NCI-H2171 treated with DMSO at 0.1 percent for 48 hours (cell line): ENCODE measurements at places on chromosomes 5 and 9.

DNA sequence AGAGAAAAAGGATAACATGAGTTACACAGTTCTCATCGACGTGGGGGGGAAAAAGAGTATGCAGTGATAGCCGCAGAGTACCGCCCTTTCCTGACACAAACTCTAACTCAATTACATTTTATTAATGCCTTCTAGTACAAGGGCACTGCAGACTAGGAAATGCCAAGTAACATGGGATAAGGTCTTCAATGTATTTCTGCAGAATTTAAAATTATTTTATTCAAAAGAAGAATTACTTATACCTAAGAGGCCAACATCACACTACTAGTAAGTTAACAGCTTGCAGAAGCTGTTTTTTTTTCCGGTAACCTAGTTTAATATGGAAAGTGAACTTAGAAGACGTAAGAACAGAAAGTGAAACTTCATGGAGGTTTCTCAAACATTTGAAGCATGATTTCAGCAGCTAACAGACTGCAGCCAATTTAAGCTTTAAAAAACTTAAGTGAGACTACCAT, 3.9 kb downstream of the SETX start:
- DNase-seq: no peak

DNA sequence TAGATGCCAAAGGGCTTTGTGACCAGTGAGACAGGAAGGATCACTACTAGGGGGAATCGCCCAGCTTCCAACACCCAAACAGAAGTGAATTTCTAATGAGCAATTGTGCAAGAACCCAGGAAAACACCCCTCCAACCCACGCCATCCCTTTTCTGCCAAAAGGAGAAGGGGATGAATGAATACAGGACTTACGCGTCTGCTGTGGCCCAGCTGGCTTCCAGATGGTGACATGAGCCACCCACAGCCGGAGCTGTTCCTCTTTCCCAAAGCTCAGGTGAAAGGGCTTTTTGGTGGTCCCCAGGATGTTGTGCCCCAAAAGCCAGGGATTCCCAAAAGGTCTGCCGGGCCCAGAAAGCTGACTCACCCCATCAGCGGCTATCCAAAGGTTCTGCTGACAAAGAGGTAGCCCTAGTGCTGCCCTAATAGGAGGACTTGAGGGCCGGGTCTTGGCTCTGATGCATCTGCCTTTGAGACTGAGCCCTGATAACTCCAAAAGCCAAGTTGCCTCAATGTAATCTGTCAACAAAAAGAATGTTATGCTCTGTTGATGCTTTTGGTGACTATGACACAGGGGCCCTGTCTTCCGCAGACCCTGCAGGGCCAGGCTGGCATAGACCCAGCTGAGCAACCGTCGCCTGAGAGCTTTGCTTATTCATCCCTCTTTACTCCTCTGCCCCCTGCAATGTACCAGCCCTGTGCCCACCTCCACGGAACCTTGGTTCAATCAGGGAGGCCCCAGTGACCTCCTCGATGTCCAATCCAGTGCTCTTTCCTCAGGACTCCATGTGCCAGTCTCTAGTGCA, 14.5 kb downstream of the GSN start:
- DNase-seq: peak; percentile 67

- DNase-seq: peak; percentile 7
Observed at GRCh38 chr5:176650354-176650884, 3.1 kb downstream of the TSPAN17 start.

GRCh38 chr9:89715318-89715858, 110.6 kb downstream of the GADD45G start:
- no peak for DNase-seq

DNA sequence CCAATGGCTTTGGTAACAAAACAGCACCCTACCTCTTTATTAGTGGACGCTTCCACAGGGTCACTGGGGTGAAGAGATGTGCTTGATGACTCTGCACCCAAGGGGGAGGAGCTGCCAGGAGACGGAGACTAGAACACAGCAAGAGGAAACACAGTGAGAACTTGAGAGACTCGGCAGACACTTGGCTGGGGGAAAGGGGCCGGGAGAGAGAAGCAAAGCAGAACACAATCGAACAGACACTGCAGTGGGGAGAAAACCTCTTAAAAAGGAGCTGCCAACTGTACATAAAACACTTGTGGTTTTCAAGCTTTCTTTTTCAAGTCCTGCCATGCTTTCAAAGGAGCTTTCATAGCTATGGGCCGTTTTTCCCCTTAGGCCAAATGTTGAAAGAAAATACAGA, 151.0 kb downstream of the ENTREP1 start:
- peak; percentile 2 for DNase-seq
